ENCODE measurements at places on chromosomes 5 and 9.

- no peaks in the 10 kb centered on the region for H3K36me3 ChIP-seq
- H3K4me3 ChIP-seq: no peak overlapping the region
- H3K27ac ChIP-seq: no peak overlapping the region
- no peaks in the 10 kb centered on the region for H3K4me1 ChIP-seq
- no peaks in the 10 kb centered on the region for H3K27me3 ChIP-seq
Observed at GRCh38 chr5:29800752-29801151, 1392.7 kb upstream of the CDH6 start.

DNA sequence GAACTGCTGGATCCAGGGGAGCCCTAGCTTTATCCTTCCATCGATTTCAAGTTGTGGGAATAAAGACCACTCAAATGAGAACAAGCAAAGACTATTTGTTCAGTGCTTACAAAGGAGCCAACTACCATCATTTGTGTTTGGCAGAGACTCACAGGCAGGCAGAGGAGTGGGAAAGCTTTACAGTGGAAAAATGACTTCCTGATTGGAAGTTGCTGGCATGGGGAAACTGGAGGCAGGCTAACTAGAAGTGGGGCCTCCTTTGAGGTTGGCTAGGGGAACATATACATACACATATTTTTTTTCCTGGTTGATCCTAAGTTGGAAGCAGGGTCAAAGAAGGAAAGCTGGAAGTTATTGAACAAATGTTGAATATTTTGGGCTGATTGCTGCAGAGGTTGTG, 121.7 kb downstream of the ACTBL2 start:
- H3K36me3 ChIP-seq: no peaks in the 10 kb centered on the region
- H3K27me3 ChIP-seq: no peaks in the 10 kb centered on the region
- H3K4me3 ChIP-seq: no peak overlapping the region
- H3K4me1 ChIP-seq: no peaks in the 10 kb centered on the region

DNA sequence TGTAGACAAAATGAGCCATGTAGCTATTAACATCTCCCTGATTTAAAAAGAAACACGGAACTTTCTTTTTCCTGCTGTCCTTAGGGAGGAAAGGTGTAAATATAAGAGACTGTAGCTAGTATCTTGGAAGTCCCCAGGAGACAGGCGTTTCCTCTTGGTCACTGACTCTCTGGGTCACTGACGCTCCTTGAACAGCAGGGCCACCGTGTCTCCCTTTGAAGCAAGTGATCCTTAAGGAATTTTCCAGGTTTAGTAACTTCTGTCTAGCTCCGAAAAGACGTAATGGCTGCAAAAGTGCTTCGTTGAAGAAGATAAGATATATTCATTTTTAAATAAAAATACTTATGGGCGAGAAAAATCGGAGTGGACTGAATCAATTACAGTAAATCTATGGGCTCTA, 745 bp upstream of the CLTA start:
- H3K36me3 ChIP-seq: no peaks in the 10 kb centered on the region
- peak; percentile 16 for DNase-seq
- no peaks in the 10 kb centered on the region for H3K27me3 ChIP-seq
- H3K27ac ChIP-seq: peak overlapping the region; percentile 90

DNA sequence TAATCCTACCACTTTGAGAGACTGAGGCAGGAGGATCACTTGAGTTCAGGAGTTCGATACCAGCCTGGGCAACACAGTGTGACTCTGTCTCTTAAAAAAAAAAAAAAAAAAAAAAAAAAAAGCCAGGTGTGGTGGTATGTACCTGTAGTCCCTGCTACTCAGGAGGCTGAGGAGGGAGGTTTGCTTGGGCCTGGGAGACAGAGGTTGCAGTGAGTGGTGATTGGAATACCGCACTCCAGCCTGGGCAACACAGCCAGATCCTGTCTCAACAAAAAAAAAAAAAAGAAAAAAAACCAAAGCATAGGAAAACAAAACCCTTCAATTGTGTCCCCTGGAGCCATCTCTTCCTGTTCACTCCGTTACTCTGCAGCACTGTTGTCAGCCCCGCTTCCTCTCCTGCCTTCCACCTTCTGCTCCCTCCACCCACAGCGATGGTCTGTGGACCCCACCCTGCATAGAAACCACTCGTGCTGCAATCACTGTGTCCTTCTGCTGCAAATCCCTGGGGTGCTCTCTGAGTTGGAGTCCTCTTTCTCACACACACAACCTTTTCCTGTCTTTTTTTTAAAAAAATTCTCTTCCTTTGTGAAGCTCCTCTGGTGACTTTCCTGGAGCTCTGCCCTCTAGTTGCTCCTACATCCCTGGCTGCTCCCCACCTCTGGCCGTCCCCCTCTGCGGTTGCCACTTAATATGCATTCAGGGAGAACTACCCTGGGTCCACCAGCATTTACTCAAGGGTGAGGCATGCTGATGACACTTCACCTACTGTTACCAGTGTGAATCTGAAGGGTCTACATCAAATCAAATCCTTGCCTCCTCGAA, 22.2 kb downstream of the CCT5 start:
- H3K36me3 ChIP-seq: no peaks in the 10 kb centered on the region
- peaks cover 5% of the 10 kb centered on the region for H3K4me1 ChIP-seq
- H3K4me3 ChIP-seq: no peak overlapping the region
- H3K27ac ChIP-seq: no peak overlapping the region
- no peak for DNase-seq

GRCh38 chr5:167311340-167311739, 980.1 kb upstream of the WWC1 start:
- no peaks in the 10 kb centered on the region for H3K4me1 ChIP-seq
- no peak overlapping the region for H3K4me3 ChIP-seq
- no peaks in the 10 kb centered on the region for H3K27me3 ChIP-seq
- no peaks in the 10 kb centered on the region for H3K36me3 ChIP-seq

DNA sequence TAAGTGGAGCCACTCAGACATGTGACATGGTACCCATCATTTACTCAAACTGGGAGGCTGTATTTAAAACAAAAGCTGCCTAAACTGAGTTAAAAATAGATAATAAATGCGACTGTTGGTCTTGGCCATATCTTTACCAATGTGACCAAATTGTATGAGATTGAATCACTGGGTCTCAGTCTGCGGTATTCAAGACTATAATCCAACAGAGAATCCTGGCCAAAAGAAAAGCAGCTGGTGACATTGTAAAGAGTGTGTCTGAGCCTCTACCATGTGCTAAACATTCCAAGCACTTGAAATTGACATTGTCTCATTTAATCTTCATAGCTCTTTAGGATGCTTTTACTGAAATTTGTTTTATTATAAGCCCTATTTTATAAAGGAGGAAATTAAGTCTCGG, 282.6 kb downstream of the ZNF608 start:
- peaks cover 5% of the 10 kb centered on the region for H3K4me1 ChIP-seq
- H3K4me3 ChIP-seq: no peak overlapping the region
- no peak overlapping the region for H3K27ac ChIP-seq
- DNase-seq: no peak
- H3K27me3 ChIP-seq: no peaks in the 10 kb centered on the region

- no peaks in the 10 kb centered on the region for H3K27me3 ChIP-seq
- no peak for DNase-seq
- no peak overlapping the region for H3K27ac ChIP-seq
- H3K36me3 ChIP-seq: no peaks in the 10 kb centered on the region
Observed at GRCh38 chr9:17488662-17489061, 90.2 kb upstream of the SH3GL2 start.

DNA sequence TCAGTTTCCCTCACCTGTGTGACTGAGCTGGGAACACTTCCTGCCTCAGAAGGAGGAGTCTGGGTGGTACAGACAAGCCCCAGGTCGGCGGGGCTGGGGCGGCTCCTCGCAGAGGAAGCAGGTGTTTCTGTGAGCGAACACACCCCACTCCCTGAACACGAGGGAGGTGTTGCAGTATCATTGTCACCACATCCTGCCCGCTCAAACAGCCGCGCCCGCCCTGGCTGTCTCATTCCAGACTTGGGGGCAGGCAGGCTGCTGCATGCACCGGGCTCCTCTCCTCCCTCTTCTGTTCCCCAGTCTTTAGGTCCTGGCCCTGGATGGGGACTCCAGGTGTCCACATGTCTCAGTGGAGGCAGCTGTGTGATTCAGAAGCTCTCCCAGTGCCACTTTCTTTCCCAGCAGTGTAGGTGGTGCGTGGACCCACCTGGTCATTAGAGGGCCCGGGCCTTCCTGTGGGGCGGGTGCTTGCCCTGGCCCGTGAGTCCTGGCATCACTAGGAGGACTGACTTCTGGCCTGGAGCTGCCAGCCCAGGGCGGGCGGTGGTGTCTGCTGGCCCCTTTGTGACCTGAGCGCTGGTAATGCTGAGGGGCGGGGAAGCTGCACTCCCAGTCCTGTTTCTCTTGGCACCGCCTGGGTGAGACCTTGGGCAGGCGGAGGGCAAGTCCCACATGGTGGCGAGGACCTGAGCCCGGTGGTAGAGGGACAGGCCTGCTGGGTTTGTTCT, 18.3 kb upstream of the PHYHD1 start:
- peaks cover 12% of the 10 kb centered on the region for H3K4me1 ChIP-seq
- H3K27ac ChIP-seq: peak overlapping the region; percentile 18
- peaks cover 4% of the 10 kb centered on the region for H3K36me3 ChIP-seq

GRCh38 chr9:133543772-133544467, 9.4 kb downstream of the ADAMTSL2 start:
- H3K36me3 ChIP-seq: no peaks in the 10 kb centered on the region
- no peak overlapping the region for H3K27ac ChIP-seq
- H3K4me3 ChIP-seq: no peak overlapping the region
- DNase-seq: no peak
- H3K4me1 ChIP-seq: peaks cover 2% of the 10 kb centered on the region
- H3K27me3 ChIP-seq: no peaks in the 10 kb centered on the region

DNA sequence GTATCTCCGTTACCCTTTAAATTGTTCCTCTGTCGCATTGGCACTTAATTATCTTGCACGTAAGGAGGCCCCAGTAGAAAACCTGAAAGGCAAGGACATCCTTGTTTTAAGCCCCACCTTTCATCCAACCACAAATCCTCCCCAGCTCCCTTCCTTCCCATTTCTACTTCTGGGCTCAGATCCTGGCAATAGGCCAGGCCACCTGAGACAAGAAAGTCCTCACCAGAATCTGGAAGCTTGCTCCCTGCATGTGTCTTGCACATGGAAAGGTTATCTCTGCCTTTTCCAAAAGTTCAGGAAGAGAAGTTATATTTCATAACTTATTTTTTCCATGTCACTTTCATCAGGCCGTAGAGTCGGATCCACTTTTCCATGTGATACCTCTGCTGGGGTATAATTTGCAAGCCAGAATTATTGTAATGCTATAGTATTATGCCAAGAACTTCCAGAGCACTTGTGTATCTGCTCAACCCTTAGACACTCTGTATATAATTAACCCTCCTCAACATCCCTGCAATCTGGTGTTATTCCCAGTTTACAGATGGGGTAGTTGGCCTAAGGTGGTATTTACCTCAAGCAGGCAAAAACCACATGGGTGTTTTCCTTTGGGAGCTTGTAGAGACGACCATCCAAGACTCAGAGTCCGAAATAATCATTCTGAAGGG, 2.6 kb upstream of the SHB start:
- peaks cover 12% of the 10 kb centered on the region for H3K4me1 ChIP-seq
- no peak for DNase-seq
- H3K36me3 ChIP-seq: no peaks in the 10 kb centered on the region
- no peaks in the 10 kb centered on the region for H3K27me3 ChIP-seq
- no peak overlapping the region for H3K4me3 ChIP-seq

DNA sequence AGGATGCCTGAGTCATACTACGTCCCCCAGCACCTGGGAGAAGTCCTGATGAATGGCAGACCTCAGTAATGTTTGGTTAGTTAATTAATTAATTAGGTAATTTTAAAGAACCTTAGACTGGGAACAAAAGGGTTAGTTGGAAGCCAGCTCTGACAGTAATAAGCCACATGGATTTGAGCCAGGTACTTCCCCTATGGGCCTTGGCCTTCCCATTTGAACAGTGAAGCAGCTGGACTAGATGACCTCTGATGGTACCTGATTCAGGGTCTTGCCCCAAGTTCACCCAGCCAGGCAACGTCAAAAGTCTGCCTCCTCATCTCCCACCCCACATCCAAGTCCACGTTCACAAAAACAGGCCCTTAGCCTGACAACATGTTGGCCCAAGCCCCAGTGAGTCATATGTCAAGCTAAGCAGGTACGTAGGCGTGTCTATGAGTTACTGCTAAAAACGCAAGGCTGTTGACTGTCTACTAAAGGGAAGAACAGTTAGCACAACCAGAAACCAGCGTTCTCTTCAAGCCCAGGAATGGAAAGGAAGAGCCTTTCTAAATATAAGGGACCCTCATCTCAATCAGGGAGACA, 303.2 kb downstream of the ACTL7B start:
- no peak overlapping the region for H3K27ac ChIP-seq
- no peak overlapping the region for H3K4me3 ChIP-seq
- peak; percentile 85 for DNase-seq
- no peaks in the 10 kb centered on the region for H3K36me3 ChIP-seq

- no peak overlapping the region for H3K4me3 ChIP-seq
- H3K36me3 ChIP-seq: no peaks in the 10 kb centered on the region
- no peak for DNase-seq
- no peak overlapping the region for H3K27ac ChIP-seq
Observed at GRCh38 chr5:61455179-61456006, 123.3 kb downstream of the ZSWIM6 start.

DNA sequence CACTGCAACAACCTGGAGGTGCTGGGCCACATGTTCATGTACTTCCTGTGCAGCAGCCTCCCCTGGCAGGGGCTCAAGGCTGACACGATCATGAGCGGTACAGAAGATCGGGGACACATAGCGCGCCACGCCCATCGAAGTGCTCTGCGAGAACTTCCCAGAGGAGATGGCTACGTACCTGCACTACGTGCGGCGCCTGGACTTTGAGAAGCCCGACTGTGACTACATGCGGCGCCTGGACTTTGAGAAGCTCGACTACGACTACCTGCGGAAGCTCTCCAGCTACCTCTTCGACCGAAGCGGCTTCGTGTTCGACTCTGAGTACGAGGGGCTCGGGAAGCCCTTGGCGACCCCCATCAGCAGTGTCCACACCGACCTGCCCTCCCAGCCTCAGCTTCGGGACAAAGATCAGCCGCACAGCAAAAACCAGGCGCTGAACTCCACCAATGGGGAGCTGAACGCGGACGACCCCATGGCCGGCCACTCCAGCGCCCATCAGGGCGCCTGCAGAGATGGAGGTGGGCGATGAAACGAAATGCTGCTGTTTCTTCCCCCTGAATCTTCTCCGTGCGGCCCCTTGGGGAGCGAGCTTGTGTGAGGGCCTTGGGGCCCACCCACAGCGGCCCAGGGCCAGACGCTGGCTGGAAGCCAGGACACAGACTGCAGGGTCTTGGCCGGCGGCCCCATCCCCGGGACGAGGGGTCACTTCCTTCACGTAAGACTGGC, 56.5 kb downstream of the JAK2 start:
- no peak for DNase-seq
- H3K36me3 ChIP-seq: no peaks in the 10 kb centered on the region
- no peak overlapping the region for H3K27ac ChIP-seq
- H3K4me1 ChIP-seq: no peaks in the 10 kb centered on the region
- H3K4me3 ChIP-seq: no peak overlapping the region
- no peaks in the 10 kb centered on the region for H3K27me3 ChIP-seq

DNA sequence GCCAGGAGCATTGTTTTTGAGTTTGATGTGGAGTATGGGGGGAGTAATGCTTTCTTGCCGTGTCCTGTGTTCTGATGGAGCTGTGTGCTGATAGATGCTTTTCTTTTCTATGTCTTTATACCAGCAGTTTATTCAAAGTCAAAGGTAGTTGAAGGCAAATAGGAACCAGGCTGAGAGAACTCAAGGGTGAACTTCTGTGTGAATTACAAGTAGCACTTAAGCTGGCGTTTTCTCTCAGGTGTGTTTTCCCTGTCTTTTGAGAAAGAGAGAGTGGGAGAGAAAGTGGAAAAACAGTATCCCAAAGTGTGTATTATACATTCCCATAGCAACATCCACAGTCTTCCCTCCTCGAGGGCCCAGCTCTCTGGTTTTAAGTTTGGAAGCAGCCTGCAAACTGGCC, 1.5 kb downstream of the TNFAIP8 start:
- H3K27me3 ChIP-seq: no peaks in the 10 kb centered on the region
- H3K4me3 ChIP-seq: no peak overlapping the region
- H3K4me1 ChIP-seq: peaks cover 14% of the 10 kb centered on the region
- DNase-seq: no peak
- H3K36me3 ChIP-seq: no peaks in the 10 kb centered on the region
